ENCODE measurements at places on chromosomes 7 and 10.

DNA sequence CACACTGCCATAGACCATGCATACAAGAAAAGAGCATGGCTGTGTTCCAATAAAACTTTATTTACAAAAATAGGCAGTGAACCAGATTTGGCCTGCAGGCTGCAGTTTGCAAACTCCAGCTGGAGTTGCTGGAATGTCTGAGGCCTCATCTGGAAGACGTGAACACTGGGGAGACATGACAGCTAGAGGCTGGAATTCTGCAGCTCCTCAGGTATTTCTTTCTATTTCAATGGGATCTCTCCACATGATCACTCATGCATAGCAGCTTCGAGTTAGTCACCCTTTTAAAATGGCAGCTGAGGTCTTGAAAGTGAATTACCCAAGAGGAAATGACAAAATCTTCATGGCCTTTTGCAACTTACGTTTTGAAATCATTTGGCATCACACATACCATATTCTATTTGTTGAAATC is 52.6 kb upstream of the BET1 start:
- DNase-seq, result no peak

DNA sequence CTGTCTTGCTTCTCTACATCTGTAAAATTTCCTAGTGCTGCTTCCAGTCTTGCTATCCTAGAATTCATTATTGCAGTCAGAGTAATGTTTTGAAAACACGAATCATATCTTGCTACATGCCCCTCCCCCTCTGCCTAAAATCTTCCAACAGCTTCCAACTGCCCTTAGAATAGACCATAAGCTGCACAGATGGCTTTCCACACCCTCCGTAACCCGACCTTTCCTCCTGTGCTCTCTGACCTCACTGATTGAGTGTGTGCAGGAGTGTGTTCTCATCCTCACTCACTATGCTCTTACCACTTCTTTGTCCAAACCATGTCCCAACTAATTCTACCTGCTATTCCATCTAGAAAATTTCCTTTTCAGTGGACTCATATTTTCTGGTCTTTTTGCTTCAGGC is 121.2 kb upstream of the ANKRD1 start:
- DNase-seq, result no peak

GRCh38 chr7:29095631-29096445 is 50.5 kb downstream of the CPVL start:
- DNase-seq, result no peak

DNA sequence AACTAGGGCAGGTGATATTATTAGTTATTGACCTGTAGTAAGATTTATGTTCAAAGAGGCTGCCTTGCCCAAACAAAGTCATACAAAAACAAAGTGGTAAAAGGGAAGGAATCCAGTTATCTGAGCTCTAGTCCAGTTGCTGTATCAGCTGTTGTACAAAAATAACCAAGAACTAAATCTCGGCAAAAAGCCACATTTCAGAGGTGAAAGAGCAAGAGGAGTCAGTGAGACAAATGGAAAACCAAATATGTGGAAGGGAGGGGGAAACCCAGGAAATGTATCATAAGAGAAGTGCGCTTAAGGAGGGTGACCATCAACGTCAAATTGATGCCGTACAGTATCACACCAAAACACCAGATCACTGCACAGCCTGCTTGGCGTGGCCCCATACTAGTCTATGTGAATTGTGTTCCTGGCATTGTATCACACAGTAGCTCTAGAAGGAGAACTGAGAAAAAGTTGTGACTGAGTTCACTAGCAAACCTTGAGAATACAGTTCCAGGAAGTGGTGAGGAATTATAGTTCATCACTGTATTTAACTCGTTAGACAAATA is 6.4 kb downstream of the AGBL3 start:
- DNase-seq, result no peak

GRCh38 chr10:132010483-132010882 is 28.8 kb upstream of the BNIP3 start:
- DNase-seq, result no peak

GRCh38 chr10:14616955-14617730 is 157.6 kb downstream of the FAM107B start:
- DNase-seq, result no peak

DNA sequence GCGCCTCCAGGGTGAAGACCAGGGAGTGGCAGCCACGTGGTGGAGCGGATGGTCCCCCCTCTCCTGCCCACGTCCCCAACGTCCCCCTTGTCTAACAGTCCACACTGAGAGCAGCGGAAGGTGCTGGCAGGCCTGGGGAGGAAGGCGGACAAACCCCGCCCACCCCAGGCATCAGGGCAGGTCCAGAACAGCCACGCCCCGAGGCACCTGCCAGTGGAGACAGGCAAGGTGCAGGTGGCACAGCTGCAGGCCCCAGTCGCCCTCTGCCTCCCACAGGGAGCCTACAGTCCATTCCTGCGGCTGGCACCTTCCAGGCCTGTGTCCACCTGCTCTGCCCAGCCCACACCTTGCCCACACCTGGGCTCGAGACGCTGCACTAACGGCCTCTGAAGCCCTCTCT is 24.9 kb downstream of the CYP2W1 start:
- DNase-seq, result no peak

DNA sequence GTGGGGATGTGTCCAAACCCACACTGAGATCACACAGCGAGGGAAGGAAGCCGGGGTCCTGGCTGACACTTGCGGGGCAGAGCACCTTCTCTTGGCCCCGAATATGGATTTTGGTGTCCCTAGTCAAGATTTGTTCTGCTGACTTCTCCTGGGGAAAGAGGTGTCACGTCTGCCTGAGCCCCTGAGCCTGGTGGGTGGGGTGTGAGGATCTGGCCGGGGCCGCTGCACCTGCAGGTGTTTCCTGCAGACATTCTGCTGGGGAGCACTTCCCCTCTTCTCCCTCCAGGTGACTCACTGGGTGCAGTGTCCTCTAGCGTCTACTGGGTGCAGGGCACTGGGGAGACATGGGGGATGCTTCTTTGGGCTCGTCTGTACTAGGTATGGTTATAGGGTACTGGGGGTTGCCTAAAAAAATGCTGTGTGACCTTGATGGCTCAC is 99.2 kb downstream of the GRK5 start:
- DNase-seq, result no peak

DNA sequence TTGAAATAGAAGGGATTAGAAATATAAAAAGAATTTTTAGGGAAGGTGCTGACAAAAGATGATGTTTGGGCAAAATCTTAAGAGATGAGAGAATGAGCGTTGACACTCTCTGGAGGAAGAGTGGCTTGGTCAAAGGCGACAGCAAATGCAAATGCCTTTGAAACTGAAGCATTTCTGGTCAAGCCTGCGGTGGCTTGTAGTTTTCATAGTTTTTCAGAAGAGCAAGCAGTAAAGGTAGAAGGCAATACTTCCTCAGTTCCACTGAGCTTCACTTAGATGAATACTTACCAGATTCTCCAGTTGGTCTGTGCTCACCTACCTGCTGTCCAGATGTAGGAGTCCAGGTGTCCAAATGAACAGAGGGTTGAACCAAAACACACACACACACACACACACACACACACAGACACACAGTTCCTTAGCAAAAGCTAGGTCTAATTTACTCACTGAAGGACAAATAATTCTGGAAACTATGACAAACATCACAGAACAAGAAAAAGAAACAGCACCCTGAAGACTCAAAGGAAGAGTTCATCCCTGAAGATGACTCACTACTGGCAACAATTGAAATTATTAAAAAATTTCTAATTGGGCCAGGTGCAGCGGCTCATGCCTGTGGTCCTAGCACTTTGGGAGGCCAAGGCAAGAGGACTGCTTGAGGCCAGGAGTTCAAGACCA is 12.1 kb upstream of the STK17A start:
- no peak for DNase-seq

GRCh38 chr10:49502358-49502757 is 36.6 kb downstream of the ERCC6 start:
- DNase-seq, result no peak

GRCh38 chr7:43626695-43627094 is 43.8 kb downstream of the STK17A start:
- DNase-seq, result no peak
